ENCODE measurements at places on chromosomes 3 and 15.
A peak's percentile ranks its signal among the peaks of the same experiment; 100 is the strongest.

- DNase-seq, result no peak
Measured at GRCh38 chr15:80679804-80680175, 15.3 kb upstream of the ABHD17C start.

- DNase-seq, result no peak
Measured at GRCh38 chr3:98901119-98901391, 440 bp downstream of the DCBLD2 start.

DNA sequence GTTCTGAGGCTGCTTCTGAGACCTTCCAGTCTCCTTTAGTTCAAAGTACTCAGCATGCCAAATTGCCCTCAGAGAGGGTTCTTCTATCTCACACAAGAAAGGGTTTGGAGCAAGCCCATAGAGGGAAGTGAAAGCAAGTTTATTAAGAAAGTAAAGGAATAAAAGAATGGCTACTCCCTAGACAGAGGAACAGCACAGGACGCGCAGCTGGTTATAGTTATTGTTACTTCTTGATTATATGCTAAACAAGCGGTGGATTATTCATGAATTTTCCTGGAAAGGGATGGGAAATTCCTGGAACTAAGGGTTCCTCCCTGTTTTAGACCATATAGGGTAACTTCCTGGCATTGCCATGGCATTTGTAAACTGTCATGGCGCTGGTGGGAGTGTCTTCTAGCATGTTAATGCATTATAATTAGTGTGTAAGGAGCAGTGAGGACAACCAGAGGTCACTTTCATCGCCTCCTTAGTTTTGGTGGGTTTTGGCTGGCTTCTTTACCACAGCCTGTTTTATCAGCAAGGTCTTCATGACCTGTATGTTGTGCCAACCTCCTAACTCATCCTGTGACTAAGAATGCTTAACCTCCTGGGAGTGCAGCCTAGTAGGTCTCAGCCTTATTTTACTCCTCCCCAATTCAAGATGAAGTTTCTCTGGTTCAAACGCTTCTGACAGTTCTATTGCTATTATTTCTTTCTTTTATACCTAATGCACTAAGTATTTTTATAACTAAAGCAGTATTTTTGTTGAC, 26.3 kb downstream of the SCN11A start:
- no peak for DNase-seq

- peak; percentile 24 for DNase-seq
Measured at GRCh38 chr15:64905119-64905831, 6.4 kb upstream of the ANKDD1A start.

- DNase-seq, result no peak
Measured at GRCh38 chr3:57998366-57999283, 9.6 kb upstream of the FLNB start.
